Activated CD4-positive, alpha-beta T cell treated with anti-CD3 and anti-CD28 coated beads, Interleukin-2, amount 10 ng/mL, durations not matched to agents 7 days and 5 days (primary cell): ENCODE measurements at places on chromosomes 6 and 20. TPM values are rescaled to one million over a fixed set of nuclear protein-coding genes. Genes with fewer than 3 reads are reported as not detected.

F13A1 gene
- not detected for total RNA-seq

CDSN gene
- total RNA-seq: not detected

PPIL6 gene
- 0.17 TPM for total RNA-seq

NOTCH4 gene
- 0.20 TPM for total RNA-seq

CCNC gene
- total RNA-seq: 34.8 TPM

MOG gene
- not detected for total RNA-seq

PREP gene
- 47.0 TPM for total RNA-seq

MCCD1 gene
- not detected for total RNA-seq

SEMG1 gene
- not detected for total RNA-seq

PRELID3B gene
- total RNA-seq: 82.5 TPM

PAK1IP1 gene
- total RNA-seq: 15.1 TPM

WFDC10B gene
- total RNA-seq: not detected

SPACA1 gene
- total RNA-seq: not detected

CALHM6 gene
- 7.7 TPM for total RNA-seq

HS3ST5 gene
- not detected for total RNA-seq

KHDC1L gene
- not detected for total RNA-seq

FUT9 gene
- not detected for total RNA-seq

SCUBE3 gene
- not detected for total RNA-seq

TULP1 gene
- not detected for total RNA-seq

RGS19 gene
- 107 TPM for total RNA-seq
